ENCODE measurements at places on chromosomes 2 and 18.

DNA sequence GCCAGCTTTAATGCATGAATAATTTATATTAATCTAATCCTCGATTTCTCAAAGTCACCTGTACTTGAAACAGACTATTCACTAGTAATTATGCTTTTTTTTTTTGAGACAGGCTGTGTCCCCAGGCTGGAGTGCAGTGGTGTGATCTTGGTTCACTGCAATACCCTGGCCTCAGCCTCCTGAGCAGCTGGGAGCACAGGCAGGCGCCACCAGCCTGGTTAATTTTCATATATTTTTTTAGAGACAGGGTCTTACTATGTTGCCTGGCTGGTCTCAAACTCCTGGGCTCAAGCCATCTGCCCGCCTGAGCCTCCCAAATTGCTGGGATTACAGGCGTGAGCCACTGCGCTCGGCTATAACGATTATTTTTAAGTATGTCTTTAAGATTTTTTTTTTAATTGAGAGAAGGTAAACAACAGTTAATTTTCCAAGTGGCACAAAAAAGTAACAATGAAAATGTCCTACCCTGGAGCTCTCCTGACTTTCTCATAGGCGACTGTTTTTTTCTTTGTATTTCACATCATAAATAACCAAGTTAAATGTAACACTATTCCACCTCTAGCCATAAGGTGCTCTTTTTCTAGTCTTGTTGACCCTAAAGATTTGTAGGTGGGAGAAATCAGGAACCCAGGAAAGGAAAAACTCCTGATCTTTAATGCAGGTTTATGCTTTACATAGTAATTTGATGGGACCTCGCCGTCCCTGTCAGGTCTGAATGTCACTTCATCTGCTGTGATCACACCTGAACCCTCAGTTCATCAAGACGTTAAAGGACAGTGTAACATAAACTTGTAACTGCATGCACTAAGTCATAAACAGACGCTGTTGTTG is 1.3 kb upstream of the ANKRD12 start:
- no peak for DNase-seq

GRCh38 chr2:171487201-171487600 is 35.1 kb upstream of the CYBRD1 start:
- DNase-seq = no peak

DNA sequence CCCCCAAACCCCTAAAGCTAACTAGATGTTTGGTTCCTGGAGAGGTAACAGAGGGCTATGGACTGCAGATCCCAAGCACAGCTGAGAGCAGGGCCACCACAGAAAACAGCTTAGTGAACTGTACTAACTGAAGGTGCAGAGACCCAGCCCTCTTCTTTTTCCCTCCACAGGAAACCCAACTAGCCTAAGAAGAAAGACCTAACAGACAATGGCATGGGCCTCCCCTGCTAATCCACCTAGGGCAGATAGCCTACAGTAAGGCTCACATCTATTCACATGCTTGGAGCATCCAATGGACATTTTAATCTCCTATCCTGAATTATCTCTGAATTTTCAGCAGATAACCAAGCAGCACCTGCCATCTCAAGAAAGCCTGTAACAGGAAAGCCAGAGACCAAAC is 8.8 kb upstream of the FECH start:
- DNase-seq = peak; percentile 63

GRCh38 chr2:211408483-211408891 is 852.1 kb downstream of the CPS1 start:
- DNase-seq = peak; percentile 15

DNA sequence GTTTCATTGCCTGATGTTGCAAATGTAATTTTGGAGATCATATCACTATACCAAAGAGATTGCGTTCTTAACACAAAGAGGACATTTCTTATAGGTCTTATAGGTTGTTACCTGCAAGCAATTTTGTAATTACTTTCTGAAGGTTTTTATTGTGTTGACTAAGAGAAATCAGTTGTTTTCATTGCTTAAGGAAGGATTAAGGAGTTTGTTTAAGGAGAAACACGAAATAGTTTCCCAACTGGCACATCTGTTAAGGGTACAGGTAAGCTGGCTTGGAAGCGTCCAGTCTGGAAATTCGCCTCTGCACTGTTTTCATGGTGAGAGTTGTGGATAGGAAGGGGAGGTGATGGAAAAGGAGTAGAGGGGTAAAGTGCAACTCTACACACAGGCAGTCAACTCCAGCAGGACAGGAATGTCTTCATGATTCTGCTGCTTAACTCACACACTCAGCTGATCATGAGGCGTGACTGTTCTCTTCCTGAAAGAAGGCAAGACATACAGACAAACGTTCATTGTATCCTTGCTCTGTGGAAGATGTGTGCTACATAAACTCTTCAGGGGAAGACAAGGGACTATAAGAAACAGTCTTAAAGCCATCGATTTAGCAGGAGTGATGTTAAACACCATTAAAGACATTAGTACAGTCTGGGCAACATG is 61.4 kb upstream of the ACSL3 start:
- no peak for DNase-seq

DNA sequence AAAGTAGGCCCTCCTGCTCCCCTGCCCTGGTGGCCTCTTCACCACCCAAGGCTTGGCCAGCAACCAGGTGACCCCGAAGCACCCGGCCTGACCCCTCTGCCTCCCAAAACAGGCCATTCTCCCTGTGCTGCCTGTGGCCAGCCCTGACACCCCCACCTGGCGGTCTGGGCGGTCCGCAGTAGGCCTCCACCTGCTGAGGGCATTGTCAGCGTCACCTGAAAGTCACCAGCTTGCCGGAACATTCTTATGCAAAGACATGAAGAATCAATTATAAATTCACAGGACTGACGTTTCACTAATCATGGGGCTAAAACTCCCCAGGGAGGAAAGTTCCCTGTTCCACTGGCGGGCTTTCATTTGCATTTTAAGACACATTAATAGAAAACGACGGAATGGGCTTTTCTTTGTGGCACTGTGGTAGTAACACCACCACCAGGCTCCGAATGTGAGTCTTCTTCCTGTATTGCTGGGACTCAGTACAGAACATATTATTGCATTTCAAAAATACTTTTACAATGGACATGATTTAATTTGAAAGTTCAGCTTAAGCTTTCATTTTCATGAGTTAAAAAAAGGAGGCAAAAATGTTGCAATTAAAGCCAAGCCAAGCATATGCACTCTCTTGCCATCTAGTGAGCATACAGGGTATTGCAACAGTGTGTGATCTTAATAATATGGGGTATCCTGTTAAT is 57.4 kb downstream of the ADI1 start:
- peak; percentile 50 for DNase-seq

DNA sequence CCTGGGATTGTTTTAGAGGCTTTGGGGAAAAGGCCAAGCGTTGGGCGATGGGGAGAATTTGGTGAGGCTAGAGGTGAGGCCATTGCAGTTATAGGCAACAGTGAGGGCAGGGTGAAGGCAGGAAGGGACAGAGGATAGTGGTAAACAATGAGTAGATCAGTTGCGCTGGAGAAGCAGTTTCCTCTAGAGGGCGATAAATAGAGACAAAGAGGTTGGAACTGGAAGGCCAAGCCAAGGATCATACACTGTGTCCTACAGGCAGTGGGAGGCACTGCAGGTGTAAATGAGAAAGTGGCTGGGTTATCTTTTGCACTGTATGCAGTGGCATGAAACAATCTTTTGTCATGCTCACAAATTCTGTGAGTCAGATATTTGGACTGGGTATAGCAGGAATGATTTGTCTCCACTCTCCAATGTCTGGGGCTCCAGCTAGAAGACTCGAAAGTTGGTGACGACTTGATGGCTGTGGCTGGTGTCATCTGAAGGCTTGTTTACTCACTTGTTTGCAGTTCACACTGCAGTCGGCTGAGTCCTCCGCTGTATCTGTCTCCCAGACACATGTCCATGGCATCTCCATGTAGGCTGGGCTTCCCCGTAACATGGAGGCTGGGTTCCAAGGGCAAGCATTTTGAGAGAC is 82.1 kb downstream of the TNP1 start:
- peak; percentile 88 for DNase-seq

GRCh38 chr2:174873471-174873870 is 109.2 kb upstream of the CHRNA1 start:
- DNase-seq = peak; percentile 16

DNA sequence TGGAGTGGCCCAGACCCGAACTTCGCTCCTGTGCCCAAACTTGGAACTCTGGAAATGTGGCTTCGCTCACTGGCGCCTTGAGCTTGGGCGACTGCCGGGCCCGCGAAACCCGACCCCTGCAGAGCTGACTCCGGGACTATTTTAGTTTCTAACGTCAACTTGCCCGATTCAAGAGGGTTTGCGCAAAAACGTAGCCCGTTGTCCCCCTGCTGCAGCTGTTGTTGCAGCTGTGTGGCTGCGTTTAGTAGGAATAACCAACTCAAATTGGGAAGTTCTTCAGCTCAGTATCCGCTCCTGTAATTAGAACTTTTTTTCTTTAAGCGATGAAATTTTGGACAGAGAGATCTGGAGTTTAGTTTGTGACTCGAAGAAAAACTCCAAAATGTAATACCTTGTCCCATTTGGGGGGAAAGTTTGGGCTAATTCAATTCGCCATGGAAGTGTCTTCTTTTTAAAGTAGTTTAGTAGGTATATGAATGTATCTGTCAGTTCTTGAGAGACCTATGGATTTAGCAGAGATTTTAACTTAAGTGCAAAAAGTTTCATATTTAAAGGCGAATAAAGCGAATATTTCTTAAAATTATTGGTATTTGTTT is 559 bp downstream of the MYL12A start:
- peak; percentile 64 for DNase-seq

DNA sequence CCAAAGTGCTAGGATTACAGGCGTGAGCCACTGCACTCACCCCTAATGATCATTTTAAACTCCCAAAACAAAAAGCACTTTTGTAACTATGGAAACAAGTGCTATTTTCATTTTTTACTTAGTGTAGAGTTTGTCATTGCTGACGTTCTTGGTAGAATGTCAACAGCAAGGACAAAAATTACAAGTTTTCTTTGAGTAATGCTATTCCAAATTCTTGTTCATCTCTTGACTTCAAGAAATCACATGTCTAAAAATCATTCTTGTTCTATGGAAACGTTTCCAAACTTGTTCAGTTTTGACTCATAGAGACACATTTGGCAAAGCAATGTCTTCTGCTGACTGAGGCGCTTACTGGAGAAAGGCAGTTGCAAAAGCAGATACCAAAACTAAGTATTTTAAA is 82.6 kb downstream of the MBP start:
- no peak for DNase-seq

DNA sequence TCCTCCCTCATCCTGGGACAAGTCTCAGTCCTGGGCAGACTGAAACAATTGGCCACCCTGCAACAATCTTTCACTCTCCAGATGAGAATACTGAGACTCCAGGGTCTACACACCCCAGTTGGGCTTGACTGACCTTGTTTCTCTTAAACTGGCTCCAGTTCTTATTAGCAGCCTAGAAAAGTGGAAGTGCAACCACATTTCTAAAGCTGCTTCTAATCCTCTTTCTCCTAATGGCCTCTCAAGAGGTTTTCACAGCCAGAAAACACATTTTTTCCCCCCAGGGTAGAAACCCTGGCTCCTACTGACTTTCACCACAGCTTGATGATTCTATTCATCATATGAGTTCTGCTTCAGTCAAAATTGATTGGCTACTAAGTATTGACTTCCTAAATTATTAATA is 45.8 kb downstream of the SLC4A5 start:
- no peak for DNase-seq

DNA sequence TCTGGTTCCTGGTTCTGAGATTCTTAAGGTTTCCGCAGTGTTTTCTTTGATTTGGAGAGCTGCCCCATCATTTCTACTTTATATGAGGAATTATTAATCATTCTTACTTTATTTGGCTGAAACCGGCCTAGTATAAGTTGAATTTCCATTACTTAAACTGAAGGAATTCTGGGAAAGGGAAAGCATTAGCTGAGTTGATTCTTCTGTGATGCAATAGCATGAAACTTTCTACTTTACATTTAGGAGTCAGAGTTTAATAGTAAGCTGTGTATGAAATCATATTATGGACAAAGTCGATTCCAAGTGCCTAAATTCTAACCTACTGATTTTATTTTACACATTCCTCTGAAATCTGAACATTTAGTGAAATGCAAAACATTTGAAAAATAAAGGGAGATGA is 1269.7 kb upstream of the ZEB2 start:
- DNase-seq = no peak

- no peak for DNase-seq
Measured at GRCh38 chr2:20684581-20685063, 17.7 kb downstream of the GDF7 start.

DNA sequence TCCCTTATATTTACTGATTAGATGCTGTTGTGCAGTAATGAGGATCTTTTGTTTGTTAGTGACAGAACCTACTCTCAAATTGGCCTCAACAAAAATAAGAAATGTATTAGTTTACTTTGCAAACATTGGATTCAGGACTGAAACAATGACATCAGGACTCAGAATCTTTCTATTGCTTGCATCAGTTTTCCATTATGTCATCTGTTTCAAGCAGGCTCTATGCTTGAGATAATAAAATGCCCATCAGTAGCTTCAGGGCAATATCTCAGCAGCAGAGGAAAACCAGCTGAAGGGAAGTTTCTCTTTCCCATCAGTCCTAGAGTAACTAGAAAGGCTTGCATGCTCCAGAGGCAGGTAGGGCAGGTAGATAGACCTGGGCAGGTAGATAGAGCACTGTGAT is 375.5 kb upstream of the SLC8A1 start:
- DNase-seq = no peak

- DNase-seq = no peak
Measured at GRCh38 chr2:190819840-190820301, 60.8 kb upstream of the GLS start.

DNA sequence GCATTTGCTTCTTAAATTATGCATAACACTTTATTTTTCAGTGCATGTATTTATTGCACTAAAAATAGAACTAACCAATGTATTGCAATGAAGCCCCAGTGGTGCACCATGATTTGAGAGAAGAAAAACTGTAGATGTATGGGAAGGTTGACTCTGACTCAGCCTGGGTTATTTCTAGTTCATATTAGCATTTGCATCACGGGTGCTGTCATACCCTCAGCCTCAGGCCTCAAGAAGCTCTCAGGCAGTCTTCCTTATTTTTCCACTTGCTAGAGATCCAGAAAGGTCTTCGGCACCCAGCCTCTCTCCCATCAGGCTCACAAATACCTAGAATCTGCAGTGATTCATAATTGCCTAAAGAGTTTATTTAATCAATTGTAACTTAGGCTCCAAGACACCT is 148.0 kb downstream of the DNER start:
- no peak for DNase-seq

DNA sequence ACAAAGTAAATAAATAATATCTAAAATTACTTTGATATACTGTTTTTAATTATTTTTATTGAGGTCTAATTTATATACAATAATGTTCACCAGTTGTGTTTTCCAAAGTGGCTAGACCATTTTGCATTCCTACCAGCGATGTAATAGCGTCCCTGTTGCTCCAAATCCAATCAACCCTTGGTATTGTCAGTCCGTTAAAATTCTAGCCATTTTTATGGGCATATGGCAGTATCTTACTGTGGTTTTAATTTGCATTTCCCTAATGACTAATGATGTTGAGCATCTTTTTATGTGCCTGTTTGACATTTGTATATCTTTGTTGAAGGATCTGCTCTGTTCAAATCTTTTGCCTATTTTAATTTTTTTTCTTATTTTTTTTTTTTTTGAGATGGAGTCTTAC is 185.0 kb downstream of the PRPF40A start:
- DNase-seq = no peak
